ENCODE measurements at places on chromosomes 4 and X.

DNA sequence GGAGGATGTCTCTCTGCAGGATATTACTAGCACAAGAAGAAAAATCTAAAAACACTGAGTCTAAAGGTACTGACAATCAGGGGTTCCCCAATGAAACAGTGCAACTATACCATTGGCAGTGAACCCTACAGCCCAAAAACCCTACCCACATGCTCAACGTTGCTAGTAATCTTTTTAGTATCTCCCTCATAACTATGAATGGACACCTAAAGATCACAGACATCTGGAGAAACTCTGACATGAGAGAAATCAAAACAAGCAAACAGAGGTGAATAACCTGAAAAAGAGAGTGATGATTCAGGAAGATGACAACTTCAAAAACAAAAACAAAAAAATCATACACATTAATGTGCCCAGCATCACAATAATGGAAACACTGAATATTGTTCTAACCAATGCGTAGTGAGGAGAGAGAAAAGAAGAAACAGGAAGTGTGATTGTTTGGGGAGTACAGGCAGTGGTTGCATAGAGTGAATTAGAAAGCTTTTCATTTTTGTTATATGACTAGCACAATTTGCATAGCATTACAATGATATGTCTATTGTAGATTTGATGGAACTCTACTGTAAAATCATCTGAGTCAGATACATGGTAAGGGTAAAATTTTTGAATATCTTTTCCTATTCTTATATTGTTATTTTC is 78.9 kb upstream of the FMR1 start:
- no peak for DNase-seq

GRCh38 chrX:38718311-38718710 is 82.9 kb upstream of the MID1IP1 start:
- DNase-seq, result no peak

GRCh38 chr4:152014280-152014679 is 253.5 kb upstream of the GATB start:
- no peak for DNase-seq

DNA sequence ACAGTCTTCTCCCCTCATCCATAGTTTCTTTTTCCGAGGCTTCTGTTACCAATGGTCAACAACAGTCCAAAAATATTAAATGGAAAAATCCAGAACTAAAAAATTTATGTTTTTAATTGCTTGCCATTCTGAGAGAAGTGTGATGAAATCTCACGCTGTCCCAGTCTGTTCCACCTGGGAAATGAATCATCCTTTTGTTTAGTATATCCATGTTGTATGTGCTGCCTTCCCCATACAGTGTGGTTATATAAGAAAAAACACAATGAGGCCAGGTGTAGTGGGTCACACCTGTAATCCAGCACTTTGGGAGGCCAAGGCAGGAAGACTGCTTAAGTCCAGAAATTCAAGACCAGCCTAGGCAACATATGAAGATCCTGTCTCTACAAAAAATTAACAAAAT is 161.6 kb downstream of the CHIC2 start:
- peak; percentile 78 for DNase-seq

DNA sequence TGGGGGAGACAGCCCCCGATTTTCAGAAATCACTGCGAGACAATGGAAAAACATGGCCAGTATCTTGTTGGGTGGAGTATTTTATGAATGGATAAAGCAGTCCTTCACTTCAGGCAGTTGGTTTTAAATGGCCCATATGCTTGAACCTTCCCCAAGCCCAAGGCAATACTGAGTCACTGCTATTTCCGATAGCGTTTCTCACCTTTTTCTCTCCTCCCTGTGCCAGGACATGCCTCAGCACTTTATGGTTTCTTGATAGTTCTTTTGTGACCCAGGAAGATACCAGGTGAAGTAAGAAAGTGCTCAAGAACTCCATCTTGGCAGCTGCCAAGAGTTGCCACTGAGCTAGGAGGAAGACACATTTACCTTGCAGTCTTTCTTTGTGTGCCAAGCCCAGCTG is 26.8 kb upstream of the ESX1 start:
- peak; percentile 53 for DNase-seq

DNA sequence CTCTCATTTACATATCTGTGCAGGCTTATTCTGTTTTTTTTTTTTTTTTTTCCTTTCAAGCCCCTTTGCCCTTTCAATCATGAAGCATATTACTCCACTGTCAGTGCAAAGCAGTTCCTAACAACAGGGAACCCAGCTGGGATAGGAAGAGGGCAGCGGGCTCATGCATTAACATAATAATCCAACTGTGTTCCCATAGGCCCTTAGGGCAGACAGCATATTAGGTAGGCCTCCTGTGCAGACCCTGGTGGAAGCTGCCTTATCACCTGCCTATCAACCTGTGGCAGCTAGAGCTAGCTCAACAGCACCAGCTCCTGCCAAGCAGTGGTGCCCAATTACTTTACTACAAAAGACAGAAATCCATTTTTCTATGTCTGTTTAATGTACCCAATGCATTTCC is 49.3 kb downstream of the SLC10A7 start:
- DNase-seq, result no peak

- DNase-seq, result peak; percentile 51
Observed at GRCh38 chr4:69640289-69640688, 847 bp upstream of the UGT2A2 start.

GRCh38 chrX:8988446-8988845 is 45.5 kb downstream of the FAM9B start:
- DNase-seq, result peak; percentile 88

DNA sequence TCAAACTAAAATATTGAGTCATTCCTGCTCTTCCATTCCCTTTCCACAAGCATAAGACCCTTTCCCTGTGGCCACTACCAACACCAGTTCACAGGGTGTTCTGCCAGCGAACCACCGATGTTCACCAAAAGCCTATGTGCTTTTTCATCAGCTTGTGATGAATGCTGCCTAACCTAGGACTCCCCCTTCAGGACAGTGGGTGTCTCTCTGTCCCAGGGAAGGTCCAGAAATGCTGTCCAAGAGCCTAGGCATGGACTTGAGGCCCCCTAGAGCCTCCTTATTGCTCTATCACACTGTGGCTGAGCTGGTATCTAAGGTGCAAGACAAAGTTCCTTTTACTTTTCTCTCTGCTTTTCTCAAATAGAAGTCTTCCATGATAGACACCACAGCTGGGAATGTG is 1015.6 kb downstream of the PCDH19 start:
- DNase-seq, result no peak

All from epithelial cell of esophagus (primary cell).